ENCODE measurements at places on chromosomes 12 and 14. TPM values are rescaled to one million over a fixed set of nuclear protein-coding genes. Genes with fewer than 3 reads are reported as not detected.

The SERPINA12 gene
- not detected for total RNA-seq

The C12orf50 gene
- 0.17 TPM for total RNA-seq

The AQP2 gene
- not detected for total RNA-seq

The CTSG gene
- not detected for total RNA-seq

The CFAP54 gene
- total RNA-seq, result 0.24 TPM

The CCDC38 gene
- not detected for total RNA-seq

The SLCO1B3 gene
- not detected for total RNA-seq

The MDM1 gene
- total RNA-seq, result 10.6 TPM

The RNASE3 gene
- not detected for total RNA-seq

The CAPZA3 gene
- total RNA-seq, result not detected

The KRT3 gene
- not detected for total RNA-seq

The SLC10A1 gene
- not detected for total RNA-seq

The DCTN2 gene
- 96.6 TPM for total RNA-seq

The FAIM2 gene
- 0.42 TPM for total RNA-seq

The SMCO2 gene
- total RNA-seq, result 0.20 TPM

The STAT2 gene
- 47.8 TPM for total RNA-seq

The OTX2 gene
- 193 TPM for total RNA-seq

The COX8C gene
- not detected for total RNA-seq

The IGFBP6 gene
- 5.7 TPM for total RNA-seq

The TSPAN19 gene
- not detected for total RNA-seq

The RTL1 gene
- not detected for total RNA-seq

The TEX22 gene
- 0.83 TPM for total RNA-seq

The LRP1-AS gene
- not detected for total RNA-seq

The FAM90A1 gene
- total RNA-seq, result 0.09 TPM

The NPFF gene
- not detected for total RNA-seq

Data from H9 (cell line).